ENCODE measurements at places on chromosomes 2 and 18.
A peak's percentile ranks its signal among the peaks of the same experiment; 100 is the strongest.

- no peak for DNase-seq
These were observed 4.4 kb downstream of the TBR1 start for GRCh38 chr2:161420406-161421074.

DNA sequence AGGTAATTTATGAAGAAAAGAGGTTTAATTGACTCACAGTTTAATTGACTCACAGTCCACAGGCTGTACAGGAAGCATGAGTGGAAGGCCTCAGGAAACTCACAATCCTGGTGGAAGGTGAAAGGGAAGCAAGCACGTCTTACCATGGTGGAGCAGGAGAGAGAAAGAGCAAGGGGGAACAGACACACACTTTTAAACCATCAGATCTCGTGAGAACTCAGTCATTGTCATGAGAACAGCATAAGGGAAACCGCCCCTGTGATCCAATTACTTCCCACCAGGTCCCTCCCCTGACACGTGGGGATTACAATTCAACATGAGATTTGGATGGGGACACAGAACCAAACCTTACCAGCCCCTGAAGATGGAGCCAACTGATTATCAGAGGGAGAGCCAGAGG is 11.2 kb upstream of the PUM2 start:
- DNase-seq = no peak

- no peak for DNase-seq
These were observed 284.6 kb downstream of the TXNL1 start for GRCh38 chr18:56353663-56354260.

- no peak for DNase-seq
These were observed 70.7 kb downstream of the PAX3 start for GRCh38 chr2:222228054-222228453.

DNA sequence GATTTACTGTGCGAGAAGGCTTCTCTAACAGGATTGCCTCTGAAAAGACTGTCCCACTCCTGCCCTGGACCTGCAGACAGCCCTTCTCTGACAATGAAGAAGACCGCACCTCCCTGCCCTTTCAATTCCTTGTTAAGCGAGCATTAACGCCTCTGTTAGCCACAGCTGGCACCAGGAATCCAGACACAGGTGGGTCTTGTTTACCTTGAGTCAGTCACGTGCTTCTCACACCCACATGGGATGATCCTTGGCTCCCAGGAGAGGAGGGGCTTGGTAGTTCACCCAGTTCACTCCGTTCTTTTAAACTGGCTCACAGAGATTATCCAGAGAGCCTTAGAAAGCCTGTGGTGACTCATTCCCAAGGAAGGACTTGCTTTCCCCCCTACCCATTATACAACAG is 410.5 kb upstream of the MEIS1 start:
- no peak for DNase-seq

DNA sequence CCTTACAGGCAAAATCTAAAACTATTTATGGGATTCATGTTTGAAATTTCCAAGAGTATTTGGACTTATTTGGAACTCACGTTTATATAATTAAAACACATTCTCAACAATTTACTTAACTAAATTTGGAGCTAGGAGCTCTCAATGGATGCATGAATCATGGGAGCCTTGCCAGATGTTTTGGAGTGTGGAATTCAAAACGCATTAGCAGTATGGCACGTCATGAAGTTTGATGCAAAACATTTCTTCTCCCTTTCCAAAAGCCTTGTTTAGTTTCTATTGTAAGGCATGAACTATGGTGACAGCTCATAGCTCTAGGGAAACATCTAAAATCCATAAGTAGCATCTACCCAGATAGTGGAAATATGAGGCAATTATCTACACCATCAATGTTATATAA is 701.6 kb downstream of the SATB2 start:
- no peak for DNase-seq

- no peak for DNase-seq
These were observed 139.2 kb downstream of the LAMA3 start for GRCh38 chr18:23828426-23828825.

- peak; percentile 56 for DNase-seq
These were observed 40.4 kb downstream of the TMEM18 start for GRCh38 chr2:636641-637405.

GRCh38 chr2:181430406-181431118 is 26.6 kb upstream of the ITGA4 start:
- no peak for DNase-seq

DNA sequence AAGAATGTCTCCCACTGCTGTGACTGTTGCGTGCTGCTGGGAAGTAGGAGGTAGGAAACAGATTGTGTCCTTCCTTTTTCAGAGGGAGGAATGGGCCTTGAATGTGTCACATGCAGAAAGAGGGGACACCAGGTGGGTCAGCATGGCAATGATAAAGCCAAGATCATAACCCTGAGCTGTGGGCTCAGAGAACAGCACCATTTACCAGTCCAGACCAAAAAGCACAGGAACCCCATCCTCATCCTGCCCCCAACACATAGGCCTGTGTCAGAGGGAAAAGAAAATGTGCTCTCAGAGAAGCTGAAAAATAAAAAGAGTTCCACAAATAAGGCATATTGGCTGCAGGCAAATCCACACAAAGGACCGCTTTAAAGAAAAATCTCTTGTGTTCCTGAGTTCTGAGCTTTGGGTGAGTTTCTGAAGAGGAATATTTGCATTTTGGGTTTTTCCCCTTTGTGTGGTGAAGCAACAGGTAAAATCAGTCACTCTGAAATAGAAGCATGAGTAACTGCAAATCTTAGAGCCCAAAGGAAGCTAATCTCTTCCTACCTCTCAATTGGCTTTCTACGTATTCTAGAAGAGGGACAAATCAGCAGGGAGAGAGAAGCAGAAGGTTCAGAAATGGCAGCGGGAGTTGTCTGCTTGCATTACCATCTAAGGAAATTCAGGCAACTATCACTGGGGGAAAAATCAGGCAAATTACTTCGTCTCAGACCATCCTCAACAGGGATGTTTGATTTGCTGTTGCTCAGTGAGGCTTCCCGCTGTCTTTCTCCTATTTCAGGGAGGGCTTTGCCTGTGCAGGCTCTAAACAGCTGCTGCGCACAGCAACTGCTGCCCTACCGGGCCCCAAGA is 106.8 kb downstream of the BCL11A start:
- DNase-seq = no peak

GRCh38 chr18:22658318-22658717 is 240.6 kb upstream of the CTAGE1 start:
- no peak for DNase-seq

DNA sequence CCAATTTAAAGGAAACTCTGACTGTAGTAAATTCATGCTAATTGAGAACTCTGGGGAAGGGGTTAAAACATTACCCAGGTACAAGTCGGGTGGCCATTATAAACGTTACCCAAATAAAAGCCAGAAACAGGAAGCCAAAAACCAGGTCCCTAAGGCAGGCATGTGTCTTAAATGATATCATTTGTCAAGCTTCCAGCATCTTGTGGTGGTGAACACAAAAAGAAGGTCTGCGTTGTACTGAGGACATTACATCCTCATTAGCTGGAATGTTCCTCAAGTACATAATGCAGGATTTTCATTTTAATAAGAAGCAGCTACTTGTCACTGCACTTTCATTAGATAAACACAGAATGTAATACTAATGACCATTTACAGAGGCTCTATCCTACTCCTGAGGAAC is 10.9 kb downstream of the PTGR3 start:
- no peak for DNase-seq

DNA sequence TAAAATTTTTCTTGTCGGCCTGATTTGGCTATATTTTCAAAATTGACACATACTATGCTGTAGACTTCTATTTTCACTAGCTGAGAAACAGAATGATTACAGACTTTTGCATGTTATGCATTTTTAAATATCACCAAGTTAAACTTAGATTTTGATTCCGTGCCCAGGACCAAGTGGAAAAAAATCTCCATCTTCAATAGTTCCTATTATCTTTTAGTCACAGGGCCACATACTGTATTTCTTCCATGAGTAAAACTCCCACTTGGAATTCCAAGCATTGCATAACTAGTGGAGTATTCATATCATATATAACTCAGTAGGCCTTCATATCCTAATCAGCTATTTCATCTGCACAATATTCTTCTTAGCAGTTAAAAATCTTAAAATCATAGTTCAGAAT is 470.9 kb downstream of the ARHGAP15 start:
- no peak for DNase-seq

- DNase-seq = no peak
These were observed 1432.2 kb downstream of the LRP1B start for GRCh38 chr2:140698636-140699035.

DNA sequence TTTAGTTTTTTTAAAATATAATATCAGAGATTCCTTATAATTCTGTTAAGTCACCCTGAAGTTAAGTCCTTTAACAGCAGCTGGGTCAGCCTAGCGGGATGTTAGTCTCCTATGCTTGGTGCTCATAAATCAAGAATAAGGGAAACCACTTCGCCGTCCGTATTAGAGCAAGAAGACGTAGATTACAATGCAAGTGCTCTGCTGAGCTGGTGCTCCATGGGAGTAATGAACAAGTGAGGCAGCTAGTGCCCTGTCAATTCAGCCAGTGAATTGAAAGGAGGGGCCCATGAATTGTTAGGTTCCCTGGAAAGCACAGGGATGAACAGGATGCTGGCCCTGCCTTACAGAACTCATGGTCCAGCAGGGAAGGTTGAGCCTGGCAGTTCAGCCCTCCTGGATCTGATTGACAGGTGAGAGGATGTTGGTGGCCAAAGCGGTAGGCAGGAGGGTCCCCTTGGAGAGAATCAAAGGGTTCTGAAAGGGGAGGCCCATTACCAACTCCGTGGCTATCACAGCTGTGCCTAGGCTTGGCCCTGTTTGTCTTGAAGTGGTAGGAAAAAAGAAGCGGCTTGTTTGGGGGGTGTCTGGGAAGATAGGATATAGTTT is 30.8 kb downstream of the PLB1 start:
- DNase-seq = no peak

GRCh38 chr2:132252894-132253264 is 91.1 kb upstream of the ANKRD30BL start:
- no peak for DNase-seq

GRCh38 chr2:159508140-159508539 is 108.2 kb downstream of the BAZ2B start:
- no peak for DNase-seq

DNA sequence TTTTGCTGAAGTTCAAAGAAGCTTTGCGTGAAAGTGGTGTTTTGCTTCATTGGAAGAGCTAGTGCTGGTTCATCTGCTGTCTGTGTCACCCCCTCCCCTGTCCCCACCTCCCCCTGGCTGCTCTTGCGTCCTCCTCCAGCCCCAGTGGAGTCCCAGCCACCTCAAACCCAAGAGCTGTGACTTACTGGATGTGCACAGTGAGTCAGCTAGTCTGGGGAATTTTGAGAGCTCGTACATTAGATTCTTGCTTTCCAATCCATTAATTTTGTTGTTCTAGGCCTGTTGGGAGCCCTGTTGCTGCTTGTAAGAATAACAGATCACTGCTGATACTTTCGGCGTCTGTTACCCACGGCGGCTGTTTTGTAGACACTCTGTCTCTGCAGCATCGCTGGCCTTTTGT is 412.1 kb downstream of the TSN start:
- DNase-seq = no peak

- DNase-seq = no peak
These were observed 136.2 kb downstream of the CERS6 start for GRCh38 chr2:168592181-168592831.

- DNase-seq = no peak
These were observed 88.0 kb downstream of the COMMD1 start for GRCh38 chr2:61993422-61994024.

DNA sequence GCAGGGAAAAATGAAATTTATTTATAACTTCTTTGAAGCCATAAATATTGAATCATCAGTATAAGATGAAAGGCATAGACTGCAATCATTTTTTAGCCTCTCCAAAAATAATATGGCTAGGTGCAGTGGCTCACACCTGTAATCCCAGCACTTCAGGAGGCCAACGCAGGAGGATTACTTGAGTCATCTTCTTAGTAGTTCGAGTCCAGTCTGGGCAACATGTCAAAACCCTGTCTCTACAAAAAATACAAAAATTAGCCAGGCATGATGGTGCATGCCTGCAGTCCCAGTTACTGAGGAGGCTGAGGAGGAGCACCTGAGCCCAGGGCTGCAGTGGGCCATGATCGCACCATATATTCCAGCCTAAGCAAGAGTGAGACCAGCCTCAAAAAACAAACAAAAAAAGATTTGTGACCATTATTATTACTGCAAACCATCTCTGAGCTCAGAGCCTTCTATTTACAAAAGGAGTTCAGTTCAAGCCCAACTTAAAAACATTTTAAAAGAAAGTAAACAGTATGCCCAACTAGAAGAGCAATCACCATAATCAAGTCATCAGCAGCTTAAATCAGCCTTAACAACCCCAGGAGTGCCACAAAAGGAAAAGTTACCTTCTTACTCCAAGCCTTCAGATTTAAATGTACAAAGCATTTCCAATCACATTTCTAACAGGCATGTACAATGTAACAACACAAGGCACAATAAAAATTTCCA is 37.5 kb downstream of the KCNG3 start:
- no peak for DNase-seq

DNA sequence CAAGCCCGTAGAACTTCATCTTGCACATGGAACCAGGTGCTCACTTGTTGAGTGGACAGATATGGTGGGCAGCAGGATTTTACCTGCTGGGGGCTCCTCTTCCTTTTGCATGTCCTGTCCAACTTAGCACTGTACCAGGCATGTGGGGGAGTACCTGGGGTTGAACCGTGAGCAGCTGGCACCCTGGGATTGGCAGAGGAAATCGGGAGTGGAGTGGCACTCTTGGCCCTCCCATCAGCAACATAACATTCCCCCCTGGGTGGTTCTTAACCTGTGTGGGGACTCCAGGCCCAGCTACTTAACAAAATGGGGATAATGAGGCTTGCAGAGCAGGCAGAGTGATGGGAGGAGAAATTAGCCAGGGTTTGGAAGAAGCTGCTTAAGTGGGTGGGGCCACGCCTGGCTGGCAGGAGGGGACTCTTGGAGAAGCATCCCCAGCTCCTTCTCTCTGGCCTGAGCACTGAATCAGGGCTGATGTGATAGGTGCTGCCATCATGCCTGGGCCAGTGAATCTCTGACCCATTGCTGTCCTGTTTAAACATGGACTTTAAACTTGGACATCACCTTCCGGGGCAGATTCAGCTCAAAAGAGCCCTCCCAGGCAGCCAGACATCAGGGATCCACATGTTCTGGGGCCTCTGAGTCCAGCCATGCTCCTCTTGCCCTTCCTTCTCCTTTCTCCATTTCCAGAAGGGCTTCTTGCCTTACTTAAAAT is 15.5 kb downstream of the FOSL2 start:
- DNase-seq = no peak

DNA sequence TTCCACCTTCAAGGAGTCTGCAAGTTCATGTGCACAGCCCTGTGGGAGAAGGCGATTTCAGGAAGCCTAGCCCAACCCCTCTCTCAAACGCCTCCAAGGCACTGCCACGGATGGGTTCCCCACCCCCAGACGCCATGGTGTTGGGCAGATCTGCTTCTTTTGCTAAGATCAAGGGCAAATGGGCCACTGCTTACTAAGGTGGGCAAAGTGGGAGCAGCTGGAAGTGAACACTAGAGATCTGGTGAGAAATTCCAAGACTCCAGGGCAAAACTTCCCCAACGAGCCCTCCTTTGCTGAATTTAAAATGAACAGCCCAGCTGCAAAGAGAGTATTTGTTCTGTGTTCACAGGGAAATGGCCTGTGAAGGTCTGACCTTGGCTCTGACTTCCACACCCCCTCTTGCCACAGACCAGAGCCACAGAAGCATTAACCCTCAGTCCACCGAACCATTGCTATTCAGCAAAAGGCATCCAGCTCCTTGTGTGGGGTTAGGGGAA is 45.1 kb upstream of the ZBTB7C start:
- no peak for DNase-seq
